Stimulated activated CD4-positive, alpha-beta T cell treated with anti-CD3 and anti-CD28 coated beads, TNF-alpha, amount 100 ng/mL, for 4 hours (primary cell): ENCODE measurements at places on chromosomes 7 and 10.

DNA sequence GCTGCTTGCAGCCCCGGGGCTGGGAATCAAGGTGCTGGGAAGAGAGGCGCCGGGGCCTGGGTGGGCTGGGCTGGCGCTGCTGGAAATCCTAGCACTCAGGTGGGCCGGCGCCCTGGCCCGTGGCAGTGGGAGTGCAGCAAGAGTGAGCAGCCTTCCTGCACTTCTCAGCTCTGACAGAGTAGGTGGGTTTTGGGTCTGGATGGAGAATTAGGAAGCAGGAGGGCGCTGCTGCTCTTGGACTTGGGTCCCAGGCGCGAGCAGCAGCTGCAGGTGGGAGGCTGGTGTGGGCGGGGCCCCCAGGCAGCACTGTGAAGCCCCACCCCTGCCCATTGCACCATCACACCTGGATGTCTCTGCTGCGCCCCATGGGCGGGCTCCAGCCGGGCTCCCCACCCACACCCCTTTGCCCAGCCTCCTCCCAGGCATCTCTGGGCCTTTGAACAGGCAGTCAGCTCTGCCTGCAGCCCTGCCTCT is 6.0 kb downstream of the BRI3 start:
- no peak for DNase-seq

DNA sequence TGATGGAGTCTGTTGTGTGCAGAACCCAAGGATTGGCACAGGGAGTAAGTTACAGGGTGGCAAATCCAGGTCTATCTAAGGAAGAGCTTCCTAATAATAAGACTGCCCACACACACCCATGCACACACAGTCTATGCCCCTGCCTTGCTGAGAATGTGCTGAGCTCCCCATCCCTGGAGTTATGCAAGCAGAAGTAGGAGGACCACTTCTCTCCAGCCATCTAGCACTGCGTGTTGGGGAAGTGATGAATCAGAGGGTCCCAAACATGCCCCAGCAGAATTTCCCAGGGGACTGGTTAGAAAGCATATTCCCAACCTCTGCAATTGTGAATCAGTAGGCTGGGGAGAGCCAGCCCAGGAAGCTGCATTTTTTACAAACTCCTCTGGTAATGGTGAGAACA is 117.2 kb downstream of the CDH23 start:
- no peak for DNase-seq

GRCh38 chr10:121926671-121927317 is 1.0 kb downstream of the ATE1 start:
- DNase-seq: no peak

DNA sequence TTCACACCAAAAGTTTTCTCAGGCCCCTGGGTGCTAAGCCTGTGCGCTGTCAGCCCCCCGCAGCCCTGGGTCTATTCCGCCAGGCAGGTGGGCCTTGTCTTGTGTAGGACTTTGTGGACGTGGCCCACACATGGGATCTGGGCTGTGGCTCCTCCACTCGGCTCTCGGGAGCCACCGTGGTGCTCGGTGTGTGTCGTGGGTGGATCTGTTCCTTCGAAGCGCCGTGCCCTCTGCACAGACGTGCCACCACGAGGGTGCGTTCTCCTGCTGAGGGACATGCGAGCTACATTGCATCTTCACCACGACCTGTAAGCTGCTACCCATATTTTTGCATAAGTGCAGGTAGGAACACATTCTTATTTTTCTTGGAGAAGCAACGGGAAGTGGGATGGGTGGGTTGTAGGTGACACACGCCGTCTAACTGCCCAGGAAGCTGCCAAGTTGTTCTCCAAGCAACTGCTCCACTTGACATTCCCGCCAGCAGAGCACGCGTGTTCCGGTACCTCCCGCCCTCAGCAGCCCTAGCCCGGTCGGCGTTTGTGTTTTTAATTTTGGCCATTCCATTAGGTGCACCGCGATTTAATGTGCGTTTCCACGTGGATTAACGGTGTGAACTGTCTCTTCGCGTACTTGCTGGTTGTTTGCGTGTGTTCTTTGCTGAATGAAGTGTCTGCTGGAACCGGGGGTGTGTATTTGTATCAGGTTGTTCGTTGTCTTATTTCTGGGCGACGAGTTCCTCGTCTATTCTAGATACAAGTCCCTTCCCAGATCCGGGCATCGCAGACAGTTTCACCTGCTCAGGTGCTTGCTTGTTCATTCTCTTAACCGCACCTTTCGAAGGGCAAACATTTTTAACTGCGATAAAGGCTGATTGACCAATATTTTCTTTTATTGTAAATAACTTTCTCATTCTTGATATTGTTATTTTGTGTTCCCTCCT is 47.4 kb upstream of the CFAP46 start:
- no peak for DNase-seq

DNA sequence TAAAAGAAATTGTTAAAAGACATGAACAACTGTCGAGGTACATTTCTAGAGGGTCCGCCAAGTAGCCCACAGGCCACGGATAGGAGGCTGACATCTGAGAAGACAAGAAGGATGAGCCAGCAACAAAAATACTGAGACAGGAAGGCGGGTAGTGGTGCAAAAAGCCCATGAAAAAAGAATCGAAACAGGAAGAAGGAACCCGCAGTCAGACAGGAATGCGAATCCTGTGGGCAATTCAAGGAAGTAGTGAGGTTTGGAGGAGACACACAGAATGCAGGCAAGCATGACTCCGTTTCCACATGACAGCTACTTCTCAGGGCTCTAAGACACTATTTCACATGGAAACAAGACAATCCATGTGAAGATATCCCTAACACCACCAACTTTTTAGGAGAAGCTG is 125.2 kb downstream of the DOCK4 start:
- no peak for DNase-seq

GRCh38 chr10:95500649-95501048 is 60.5 kb downstream of the SORBS1 start:
- DNase-seq: no peak

- no peak for DNase-seq
These were observed 29.2 kb downstream of the STK17A start for GRCh38 chr7:43612128-43612527.

DNA sequence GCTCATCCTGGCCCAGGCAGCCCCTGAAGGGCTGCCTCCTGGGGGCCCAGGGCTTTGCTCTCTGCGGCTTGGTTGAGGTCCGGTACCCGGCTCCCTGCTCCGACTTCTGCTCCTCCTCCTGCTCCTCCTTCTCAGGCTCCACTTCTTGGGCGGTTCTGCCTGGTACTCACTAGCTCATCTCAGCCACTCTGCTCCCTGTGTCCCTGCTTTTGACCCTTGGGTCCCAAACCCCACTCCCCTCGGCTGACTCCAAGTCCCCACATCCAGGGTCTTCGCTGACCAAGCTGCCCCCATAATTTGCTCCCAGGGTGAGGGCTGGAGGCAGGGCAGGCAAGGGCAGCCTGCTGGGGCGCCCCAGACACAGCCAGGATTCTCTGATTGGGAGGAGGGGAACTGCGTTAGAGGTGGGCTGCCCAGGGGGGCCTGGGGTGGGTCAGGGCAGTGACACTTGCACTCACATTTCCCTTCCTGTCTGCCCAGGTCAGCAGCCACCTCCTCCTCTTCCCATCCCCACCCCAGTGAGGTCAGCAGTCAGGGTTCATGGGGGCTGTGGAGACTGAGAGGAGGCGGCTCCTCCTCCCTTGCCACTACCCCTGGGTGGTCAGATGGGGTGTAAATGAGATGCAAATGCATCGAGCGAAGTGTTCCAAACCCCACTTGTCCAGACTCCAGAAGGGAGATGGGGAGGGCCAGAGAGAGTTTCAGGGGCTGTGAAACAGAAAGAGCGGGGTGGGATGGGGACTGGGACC is 2.2 kb downstream of the SMARCD3 start:
- DNase-seq: no peak

- no peak for DNase-seq
These were observed 26.0 kb upstream of the TMEM140 start for GRCh38 chr7:135121868-135122267.

DNA sequence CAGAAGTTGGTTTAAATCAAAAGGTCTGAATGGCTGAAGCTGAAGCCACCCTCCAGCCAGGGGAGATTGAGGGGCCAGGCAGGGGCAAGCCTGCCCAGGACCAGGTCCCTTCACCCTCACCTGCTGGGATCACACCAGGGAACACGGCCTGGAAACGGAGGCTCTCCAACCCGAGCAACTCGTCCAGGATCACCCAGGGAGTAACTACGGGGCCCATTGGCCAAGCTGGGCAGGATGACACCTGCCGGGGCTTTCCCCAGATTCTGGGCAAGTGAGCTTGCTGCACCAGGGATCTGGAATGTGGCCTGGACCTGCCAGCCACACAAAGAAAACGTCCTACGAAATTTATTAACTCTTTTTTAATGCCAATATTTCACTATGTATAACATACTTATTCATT is 30.4 kb upstream of the PPP2R2D start:
- no peak for DNase-seq

GRCh38 chr7:12013983-12014382 is 182.0 kb upstream of the THSD7A start:
- no peak for DNase-seq

- DNase-seq: no peak
These were observed 18.9 kb upstream of the PRKAR2B start for GRCh38 chr7:107025449-107026103.

GRCh38 chr7:127755521-127755920 is 103.5 kb downstream of the SND1 start:
- no peak for DNase-seq

- DNase-seq: no peak
These were observed 118.2 kb upstream of the NANOS1 start for GRCh38 chr10:118911363-118911762.

DNA sequence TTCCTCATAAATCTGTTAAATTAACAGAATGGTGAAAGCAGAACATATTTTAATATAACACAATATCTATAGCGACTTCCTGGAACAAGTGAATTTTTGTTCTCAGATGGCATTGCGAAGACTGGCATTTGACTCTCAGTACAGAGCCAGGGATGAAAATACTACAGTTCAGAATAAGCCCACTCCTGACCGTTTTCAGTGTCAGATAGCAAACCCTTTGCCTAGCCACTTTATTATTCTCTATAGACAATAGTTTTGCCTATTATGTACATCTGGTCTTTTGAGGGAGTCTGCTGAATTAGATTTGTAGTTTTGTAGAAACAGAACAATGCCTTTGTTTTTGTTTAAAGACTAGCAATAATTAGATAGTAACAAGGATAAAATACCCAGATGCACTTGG is 2.3 kb downstream of the MINPP1 start:
- DNase-seq: no peak

DNA sequence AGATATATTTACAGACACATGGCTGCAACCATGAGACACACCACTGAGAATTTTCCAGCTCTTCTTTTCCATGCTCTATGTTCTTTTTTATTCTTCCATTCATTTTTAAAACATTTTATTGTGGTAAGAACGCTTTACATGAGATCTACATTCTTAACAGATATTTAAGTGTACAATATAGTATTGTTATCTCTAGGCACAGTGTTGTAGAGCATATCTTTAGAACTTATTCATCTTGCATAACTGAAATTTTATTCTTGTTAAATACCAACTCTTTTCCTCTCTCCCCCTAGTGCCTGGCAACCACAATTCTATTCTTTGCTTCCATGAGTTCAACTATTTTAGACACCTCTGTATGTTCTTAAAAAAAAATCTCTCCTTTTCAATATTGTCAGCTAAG is 67.1 kb upstream of the HABP2 start:
- DNase-seq: no peak

DNA sequence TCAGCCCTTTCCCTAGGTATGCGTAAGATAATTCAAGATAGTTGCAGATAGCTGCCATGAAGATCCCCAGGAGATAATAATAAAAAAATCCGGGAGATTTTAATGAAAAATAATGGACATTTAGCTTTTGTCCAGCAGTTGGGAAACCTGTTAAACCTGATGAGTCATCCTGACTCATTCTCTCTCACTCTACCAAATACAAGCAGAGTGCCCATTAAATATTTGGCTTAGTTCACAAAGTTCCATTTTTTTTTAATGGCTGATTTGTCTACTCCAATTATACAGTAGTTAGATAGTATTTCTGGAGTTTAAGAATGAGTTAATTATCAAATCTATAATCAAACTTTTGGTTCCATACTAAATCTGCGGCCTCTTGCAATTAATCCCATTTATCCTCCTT is 2.1 kb upstream of the SHTN1 start:
- DNase-seq: no peak

GRCh38 chr10:47348138-47348651 is at the start of gene RBP3:
Gene RBP3 (plus strand): TSS chr10:47348363. CDS start chr10:47348485, 122 bp downstream.
- DNase-seq: no peak

DNA sequence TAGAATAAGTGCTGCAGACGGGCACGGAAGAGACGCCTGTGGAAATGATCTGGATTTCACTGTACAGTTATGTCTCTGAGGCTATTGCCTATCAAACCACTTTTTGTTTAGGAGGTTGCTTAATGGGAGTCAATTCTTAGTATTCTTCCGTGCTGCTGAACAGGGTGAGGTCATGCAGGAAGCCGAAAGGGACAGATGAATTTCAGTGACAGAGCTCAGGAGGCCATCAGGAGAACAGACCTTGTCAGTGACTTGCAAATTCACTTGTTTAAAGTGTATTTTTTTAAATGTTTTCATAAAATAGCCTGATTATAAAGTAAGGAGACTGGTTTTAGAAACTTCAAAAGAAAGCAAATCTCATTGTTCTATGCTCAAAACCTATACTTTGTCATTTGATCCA is 58.9 kb downstream of the XRCC2 start:
- no peak for DNase-seq

GRCh38 chr7:132179681-132180080 is 396.6 kb downstream of the PLXNA4 start:
- DNase-seq: no peak

- DNase-seq: no peak
These were observed 20.0 kb downstream of the TMEM273 start for GRCh38 chr10:49168171-49168540.

- no peak for DNase-seq
These were observed 103.8 kb downstream of the ATE1 start for GRCh38 chr10:121823993-121824463.

- no peak for DNase-seq
These were observed 220.5 kb upstream of the HGF start for GRCh38 chr7:81990395-81990794.

GRCh38 chr7:158015403-158016179 is 572.0 kb downstream of the PTPRN2 start:
- no peak for DNase-seq

DNA sequence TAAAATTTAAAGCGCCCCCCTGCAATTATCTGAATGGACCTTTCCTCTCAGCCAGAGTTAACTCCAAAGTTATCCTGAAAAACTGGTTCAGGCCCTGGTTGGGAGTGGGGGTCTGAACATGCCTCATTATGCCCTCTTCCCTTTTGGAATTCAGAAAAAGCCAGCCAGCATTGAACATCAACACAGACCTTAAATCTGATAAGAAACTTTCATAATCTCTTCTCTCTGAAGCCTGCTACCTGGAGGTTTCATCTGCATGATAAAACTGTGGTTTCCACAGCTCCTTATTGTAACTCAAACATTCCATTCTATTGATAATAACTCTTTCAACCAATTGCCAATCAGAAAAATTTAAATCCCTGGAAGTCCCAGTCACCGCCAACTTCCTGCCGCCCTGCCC is 133.3 kb downstream of the ARL4A start:
- DNase-seq: no peak

GRCh38 chr10:34137201-34137600 is 677.9 kb downstream of the PARD3 start:
- DNase-seq: no peak

- peak; percentile 73 for DNase-seq
These were observed at the start of the genes MRPL43 and TWNK for GRCh38 chr10:100986952-100987684. Gene MRPL43 (minus strand): TSS chr10:100987497. CDS start chr10:100987443, 54 bp downstream. Gene TWNK (plus strand): TSS chr10:100987543. CDS start chr10:100988211, 668 bp downstream.

GRCh38 chr7:157577061-157577460 is 240.3 kb downstream of the DNAJB6 start:
- DNase-seq: no peak

GRCh38 chr7:120915314-120916105 is 35.1 kb upstream of the ING3 start:
- DNase-seq: no peak
